ENCODE measurements at places on chromosomes 13 and 19. TPM values are rescaled to one million over a fixed set of nuclear protein-coding genes. Genes with fewer than 3 reads are reported as not detected.

The MBD3L3 gene
- not detected for total RNA-seq

The CCNA1 gene
- total RNA-seq: 11.1 TPM

The PVR gene
- total RNA-seq: 58.8 TPM

The ZNF229 gene
- 3.2 TPM for total RNA-seq

The VWA8 gene
- 15.8 TPM for total RNA-seq

The NCCRP1 gene
- total RNA-seq: 41.0 TPM

The ZNF345 gene
- 1.2 TPM for total RNA-seq

The ZNF57 gene
- total RNA-seq: 14.7 TPM

The PRTN3 gene
- total RNA-seq: not detected

The DENND1C gene
- 0.05 TPM for total RNA-seq

The ADGRE3 gene
- not detected for total RNA-seq

The ODAD3 gene
- not detected for total RNA-seq

The NPHS1 gene
- not detected for total RNA-seq

The ZNF536 gene
- total RNA-seq: not detected

The TGFBR3L gene
- 10.2 TPM for total RNA-seq

The ADGRE2 gene
- 3.5 TPM for total RNA-seq

The ZNF284 gene
- total RNA-seq: 1.7 TPM

The KPNA3 gene
- 28.4 TPM for total RNA-seq

The CEBPG gene
- total RNA-seq: 27.9 TPM

The FLT3 gene
- not detected for total RNA-seq

The NLRP11 gene
- total RNA-seq: not detected

The ADGRL1 gene
- total RNA-seq: 16.3 TPM

The F2RL3 gene
- not detected for total RNA-seq

The C1QTNF9B gene
- total RNA-seq: not detected

The GFY gene
- not detected for total RNA-seq

The NFIX gene
- 19.7 TPM for total RNA-seq

The CGB1 gene
- 2.4 TPM for total RNA-seq

The CKAP2 gene
- 27.3 TPM for total RNA-seq

The CCL25 gene
- total RNA-seq: not detected

The TINCR gene
- 14.8 TPM for total RNA-seq

The AMER2 gene
- total RNA-seq: not detected

The ZNF541 gene
- total RNA-seq: not detected
